Naive B cell (primary cell): ENCODE measurements at places on chromosomes 5 and 9. TPM values are rescaled to one million over a fixed set of nuclear protein-coding genes. Genes with fewer than 3 reads are reported as not detected.
A peak's percentile ranks its signal among the peaks of the same experiment; 100 is the strongest.

GRCh38 chr5:142360051-142360498 is 35.3 kb upstream of the SPRY4 start:
- peak; percentile 51 for DNase-seq

DNA sequence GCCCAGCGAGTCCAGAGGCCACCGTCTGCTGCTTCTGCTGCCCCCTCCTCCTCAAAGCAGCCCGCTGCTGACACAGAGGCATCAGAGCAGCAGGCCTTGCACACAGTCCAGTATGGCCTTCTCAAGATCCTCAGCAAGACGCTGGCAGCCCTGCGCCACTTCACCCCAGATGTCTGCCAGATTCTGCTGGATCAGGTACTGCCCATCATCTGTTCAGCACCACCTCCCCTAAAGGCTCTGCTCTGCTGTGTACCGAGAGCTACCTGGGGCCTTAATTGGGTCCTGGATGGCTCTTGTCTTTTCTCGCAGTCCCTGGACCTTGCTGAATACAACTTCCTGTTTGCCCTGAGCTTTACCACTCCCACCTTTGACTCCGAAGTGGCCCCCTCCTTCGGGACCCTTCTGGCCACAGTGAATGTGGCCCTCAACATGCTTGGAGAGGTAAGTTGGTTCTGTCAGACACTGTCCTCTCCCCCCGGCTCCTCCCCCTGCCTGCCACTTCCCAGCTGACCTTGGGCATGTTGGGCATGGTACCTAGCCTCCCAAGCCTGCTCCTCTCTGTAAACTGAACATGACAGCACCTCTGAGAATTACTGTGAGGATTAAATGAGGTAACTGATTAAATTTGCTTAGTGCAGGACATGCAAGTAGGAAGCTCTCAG is 22.7 kb downstream of the SH3GLB2 start:
- no peak for DNase-seq

- DNase-seq, result peak; percentile 63
Observed at GRCh38 chr9:37650873-37651768, at the start of gene FRMPD1. Gene FRMPD1 (plus strand): TSS chr9:37650954. CDS start chr9:37692642, 41,688 bp downstream.

DNA sequence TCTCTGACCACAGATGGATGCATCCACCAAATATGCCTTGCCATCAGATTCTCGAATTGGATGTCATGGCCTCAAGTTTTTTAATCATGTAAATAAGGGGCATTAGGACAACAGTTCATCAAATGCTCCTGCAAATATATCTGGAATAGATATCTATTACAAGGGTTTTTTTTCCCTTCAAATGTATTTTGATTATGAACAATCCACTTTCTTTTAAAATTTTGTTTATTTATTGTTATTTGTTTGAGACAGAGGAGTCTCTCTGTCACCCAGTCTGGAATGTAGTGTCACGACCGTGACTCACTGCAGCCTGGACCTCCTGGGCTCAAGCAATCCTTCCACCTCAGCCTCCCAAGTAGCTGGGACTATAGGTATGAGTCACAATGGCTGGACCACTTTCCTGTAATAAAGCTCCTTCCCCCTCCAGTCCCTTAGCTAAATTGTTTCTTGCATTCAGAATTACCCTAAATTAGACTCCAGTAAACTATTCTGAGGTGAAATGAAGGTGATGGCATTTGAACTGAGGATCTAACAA is 1412.1 kb downstream of the EFNA5 start:
- no peak for DNase-seq

DNA sequence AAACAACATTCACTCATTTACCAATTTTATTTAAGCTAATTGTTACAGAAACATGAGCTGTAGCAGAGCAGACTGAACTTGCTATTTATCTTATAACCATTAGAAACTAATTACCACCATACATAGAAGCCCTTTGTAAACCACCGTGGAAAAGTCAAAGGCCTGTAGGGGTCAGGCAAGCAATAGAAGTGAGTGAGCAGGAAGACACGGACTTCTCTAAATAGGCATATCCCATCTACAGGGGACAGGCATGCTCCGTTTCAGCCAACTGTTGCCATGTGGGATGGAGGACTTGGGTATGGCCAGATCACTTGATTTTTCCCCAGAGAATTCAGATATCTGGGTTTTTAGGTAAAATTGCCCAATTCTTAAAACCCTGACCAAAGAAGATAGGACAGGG is 44.8 kb downstream of the PRRC1 start:
- no peak for DNase-seq

DNA sequence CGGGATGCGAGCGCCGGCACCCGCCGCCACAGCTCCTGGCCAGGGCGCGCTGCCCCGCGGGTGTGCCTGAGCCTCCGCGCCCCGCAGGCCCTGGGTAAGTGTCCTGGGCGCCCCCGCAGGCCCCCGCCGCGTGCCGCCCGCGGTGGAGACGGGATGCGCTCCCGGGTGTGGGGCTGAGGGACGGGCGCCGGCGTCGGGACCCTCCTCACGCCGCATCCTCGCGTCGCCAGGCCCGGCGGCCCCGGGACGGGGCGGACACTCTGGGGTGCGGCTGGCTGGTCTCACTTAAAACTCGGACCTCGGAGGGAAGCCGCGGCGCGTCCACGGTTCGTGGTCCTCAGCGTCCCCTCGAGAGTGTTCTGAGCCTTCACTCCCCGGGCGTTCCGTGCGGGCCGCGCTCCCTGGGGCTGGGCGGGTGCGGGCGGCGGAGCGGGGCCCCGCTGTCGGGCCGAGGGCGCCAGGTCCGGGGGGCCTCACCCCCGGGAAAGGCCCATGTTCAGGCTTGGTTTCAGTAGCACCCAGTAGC is 275 bp downstream of the AHRR start:
- DNase-seq, result no peak

DNA sequence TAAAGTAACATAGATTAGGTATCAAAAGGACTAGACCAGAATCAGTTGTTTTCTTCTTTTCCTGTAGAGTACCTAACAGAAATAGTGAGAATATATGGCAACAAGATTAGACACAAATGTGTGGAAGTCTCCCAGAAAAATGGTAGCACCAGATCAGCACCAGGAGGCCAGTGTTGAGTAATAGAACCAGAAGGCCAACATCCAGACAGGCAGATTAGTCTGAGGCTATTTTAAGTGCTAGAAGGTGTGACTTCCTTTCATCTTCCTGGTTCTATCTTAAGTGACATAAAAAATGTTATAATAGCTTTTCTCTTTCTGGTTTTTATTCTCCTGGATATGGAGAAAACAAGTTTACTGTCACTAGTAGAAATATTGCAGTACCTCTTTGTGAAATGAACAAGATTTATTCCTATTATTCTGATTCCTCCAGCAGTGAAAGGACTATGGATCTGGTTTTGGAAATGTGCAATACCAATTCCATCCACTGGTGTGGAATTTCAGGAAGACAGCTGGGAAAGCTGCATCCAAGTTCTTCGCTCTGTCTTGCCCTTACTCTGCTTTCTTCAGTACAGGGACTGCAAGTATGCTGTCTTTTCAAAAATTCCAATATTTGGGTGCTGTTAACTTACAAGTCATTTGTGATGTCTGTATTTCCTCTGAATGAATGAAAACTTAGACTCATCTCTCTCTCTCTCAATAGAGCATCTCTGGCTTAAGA is 39.1 kb downstream of the SHLD3 start:
- DNase-seq, result no peak

- DNase-seq, result no peak
Observed at GRCh38 chr5:133977161-133977787, 8.8 kb upstream of the C5orf15 start.

DNA sequence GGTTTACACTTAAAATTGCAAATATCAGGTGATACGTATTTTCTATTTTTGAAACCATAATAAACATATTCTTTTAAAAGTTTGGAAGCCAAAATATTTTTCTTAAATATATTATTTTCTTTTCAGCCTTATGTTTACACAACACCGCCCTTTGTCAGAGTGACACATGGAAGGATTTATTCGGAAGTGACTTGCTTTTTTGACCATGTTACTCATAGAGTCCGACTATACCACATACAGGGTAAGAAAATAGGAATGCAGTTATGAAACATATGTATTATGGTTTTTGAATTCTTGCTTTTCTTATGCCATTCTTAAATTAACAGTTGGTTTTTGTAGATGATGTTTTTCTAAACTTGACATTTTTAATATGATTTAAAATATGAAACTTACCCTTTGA is 133.9 kb downstream of the MAN2A1 start:
- no peak for DNase-seq

- DNase-seq, result peak; percentile 33
Observed at GRCh38 chr5:40679913-40680681, at the start of gene PTGER4. Gene PTGER4 (plus strand): TSS chr5:40679915. CDS start chr5:40680994, 1,079 bp downstream.

DNA sequence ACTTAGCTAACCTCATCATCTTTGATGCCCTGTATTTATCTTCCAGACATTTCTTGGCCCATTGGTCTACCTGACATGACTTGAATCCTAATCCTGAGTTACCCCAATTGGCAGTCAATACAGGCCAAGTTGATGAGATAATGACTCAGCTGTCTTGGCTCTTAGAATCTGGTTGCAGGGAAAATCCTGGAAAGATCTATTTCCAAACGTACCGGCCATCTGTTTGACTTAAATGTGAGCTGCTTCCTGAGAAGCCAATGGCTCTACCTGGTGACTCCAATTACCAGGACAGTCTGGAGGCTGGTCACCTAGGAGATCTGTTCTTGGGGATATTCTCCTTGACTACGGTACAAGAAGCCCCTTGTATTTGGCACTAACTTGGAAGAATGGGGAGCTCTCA is 475.2 kb upstream of the BRINP1 start:
- no peak for DNase-seq

- no peak for DNase-seq
Observed at GRCh38 chr9:4225291-4226028, 74.4 kb downstream of the GLIS3 start.

GRCh38 chr5:135163964-135164363 is 129.9 kb upstream of the PITX1 start:
- no peak for DNase-seq

GRCh38 chr5:20323323-20323722 is 335.3 kb upstream of the CDH18 start:
- no peak for DNase-seq

DNA sequence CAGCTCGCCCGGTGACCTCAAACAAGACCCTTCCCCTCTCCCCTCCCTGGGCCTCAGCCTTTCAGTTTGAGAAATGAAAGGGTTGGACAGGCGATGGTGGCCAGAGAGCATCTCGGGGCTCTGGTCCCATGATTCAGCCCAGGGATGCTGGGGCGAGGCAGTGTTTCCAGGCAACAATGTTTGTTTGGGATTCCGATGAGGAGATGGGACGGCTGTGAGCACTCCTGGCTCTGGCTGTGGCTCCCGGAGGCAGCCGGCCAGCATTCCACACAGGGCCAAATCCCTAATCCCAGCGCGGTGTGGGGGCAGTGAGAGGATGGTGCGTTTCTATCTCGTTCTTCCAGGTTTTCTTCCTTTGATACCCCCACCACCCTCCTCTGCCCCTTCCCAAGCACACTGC is 66.0 kb downstream of the HMCN2 start:
- no peak for DNase-seq

DNA sequence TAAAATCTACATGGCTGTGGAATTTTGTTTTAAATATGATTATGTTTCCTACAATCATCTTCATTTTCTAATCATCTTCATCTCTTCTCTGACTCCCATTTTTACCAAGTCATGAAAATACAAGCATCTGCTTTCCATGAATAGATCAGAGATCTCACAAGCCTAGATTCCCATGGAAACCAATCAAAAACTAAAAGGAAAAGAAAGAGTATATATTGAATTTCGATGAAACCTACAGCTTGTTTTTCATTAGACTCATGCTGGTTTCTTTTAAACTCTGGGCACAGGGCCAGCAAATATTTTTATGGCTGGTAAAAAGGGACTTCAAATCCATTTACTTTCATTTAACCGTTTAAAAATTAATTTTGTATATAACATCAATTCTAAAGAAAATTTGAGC is 51.2 kb downstream of the INVS start:
- DNase-seq, result no peak

- no peak for DNase-seq
Observed at GRCh38 chr5:76229900-76230299, 146.7 kb downstream of the SV2C start.

GRCh38 chr9:35617548-35617947 is 665 bp downstream of the CD72 start:
- DNase-seq, result no peak

GRCh38 chr5:154329519-154330040 is 116.2 kb upstream of the SAP30L start:
- no peak for DNase-seq

- no peak for DNase-seq
Observed at GRCh38 chr5:62376064-62376463, 27.6 kb downstream of the DIMT1 start.

GRCh38 chr5:447501-447900 is 4.5 kb downstream of the EXOC3 start:
- DNase-seq, result no peak

The CDC14B gene
- 6.9 TPM for polyA plus RNA-seq

The UGCG gene
- 30.7 TPM for polyA plus RNA-seq

The NPR3 gene
- not detected for polyA plus RNA-seq

The DENND4C gene
- polyA plus RNA-seq, result 22.6 TPM

The MELK gene
- not detected for polyA plus RNA-seq

The DAB2IP gene
- polyA plus RNA-seq, result not detected

The SPARC gene
- 20.4 TPM for polyA plus RNA-seq

The OR5C1 gene
- not detected for polyA plus RNA-seq

The CDC20B gene
- polyA plus RNA-seq, result not detected

The C9orf43 gene
- polyA plus RNA-seq, result 0.74 TPM

The TRIM36 gene
- not detected for polyA plus RNA-seq

The OCLN gene
- polyA plus RNA-seq, result not detected

The ZDHHC21 gene
- polyA plus RNA-seq, result 1.7 TPM

The SLC36A2 gene
- polyA plus RNA-seq, result not detected
